ENCODE measurements at places on chromosomes 11 and 22.
A peak's percentile ranks its signal among the peaks of the same experiment; 100 is the strongest.

GRCh38 chr22:22450343-22450839 lies 58.2 kb downstream of the ZNF280B start:
- DNase-seq, result peak; percentile 55

GRCh38 chr11:35919244-35919643 lies 24.6 kb upstream of the LDLRAD3 start:
- DNase-seq, result no peak

DNA sequence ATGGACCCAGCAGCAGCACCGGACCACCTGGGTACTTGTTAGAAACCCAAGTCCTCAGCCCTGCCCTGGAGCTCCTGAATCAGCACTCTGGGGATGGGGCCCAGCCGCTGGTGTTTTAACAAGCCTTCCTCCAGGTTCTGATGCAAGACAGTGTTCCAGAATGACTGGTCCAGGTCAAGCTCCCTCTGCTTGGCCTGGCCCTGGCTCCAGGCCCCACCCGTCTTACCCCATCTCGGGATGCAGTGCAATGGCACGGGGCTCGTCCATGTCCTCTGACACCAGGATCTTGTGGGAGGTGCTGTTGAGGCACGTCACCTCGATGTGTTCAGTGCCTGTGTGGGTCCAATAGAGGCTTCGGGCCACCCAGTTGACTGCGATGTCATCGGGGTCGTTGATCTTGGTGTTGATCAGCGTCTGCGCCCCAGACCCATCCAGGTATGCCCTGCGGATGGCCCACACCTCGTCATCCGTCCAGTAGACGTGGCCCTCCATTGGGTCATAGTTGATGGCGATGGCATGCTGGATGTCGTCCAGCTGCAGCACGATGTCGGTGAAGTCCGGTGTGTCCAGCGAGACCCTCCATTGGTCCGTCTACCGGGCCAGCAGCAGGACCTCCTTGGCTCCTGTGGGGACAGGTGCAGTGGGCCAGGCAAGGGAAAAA lies 140.3 kb downstream of the CRYBB2 start:
- no peak for DNase-seq

- no peak for DNase-seq
These were observed 239.7 kb downstream of the BRD1 start for GRCh38 chr22:49587987-49588386.

GRCh38 chr11:19244621-19245020 lies 3.9 kb upstream of the E2F8 start:
- DNase-seq, result no peak

- no peak for DNase-seq
These were observed 216.5 kb downstream of the NAV2 start for GRCh38 chr11:19929147-19929546.

- DNase-seq, result no peak
These were observed 61.8 kb downstream of the PIK3C2A start for GRCh38 chr11:17145972-17146371.

- DNase-seq, result no peak
These were observed 780 bp downstream of the TRIM44 start for GRCh38 chr11:35663408-35663702.

- no peak for DNase-seq
These were observed 147.8 kb upstream of the NECTIN1 start for GRCh38 chr11:119876841-119877240.

- DNase-seq, result no peak
These were observed 8.9 kb upstream of the PELI3 start for GRCh38 chr11:66457826-66458225.

DNA sequence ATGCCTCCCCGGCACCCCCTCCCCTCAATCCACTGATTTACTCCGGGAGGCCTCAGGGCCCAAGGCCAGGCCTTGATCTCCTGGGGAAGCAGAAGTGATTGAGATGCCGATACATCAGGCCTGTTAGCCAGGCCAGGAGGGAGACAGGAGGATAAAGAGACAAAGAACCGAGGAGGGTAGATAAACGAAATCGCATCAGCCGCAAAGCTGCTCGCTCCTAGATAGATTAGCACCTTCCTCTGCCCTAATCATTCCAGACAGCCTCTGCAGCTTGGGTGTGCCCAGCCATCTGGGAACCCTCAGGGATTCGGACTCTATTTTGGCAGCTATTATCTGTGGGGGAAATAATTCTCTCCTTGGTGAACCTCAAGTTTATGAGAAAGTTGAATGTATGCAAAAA lies 121.2 kb downstream of the ABTB2 start:
- no peak for DNase-seq

DNA sequence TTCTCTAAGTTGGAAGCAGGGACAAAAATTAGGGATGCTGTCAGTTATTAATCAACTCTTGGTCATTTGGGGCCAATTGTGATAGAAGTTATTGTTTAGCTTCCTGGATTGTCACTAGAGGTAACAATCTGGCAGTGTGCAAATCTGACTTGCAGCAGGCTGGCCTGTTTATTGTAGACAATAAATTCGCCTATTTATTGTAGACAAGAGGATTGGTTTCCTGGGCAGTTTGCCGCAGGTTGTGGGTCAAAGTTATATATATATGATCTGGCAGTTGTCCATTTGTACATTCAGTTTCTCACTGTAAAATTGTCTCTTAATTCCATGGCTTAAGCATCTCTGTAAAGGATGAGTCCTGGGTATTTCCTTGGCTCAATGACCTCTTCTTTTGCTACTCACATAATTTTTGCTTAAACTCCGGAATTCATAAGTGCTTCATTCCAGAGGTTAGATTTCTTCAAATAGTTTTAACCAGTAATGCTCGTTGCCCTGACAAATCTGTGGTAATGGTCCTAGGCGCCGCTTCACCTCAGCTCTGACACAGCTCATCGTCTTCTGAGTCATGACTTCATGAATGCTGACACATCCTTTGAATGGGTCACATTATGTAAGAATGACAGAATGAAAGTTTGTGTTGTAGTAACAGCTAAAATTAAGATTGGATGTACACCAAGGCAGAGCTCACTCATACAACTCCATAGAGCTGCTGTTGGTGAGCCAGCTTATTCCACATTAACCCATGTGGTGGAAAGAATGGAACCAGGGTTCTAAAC lies 7.8 kb upstream of the MMP3 start:
- DNase-seq, result no peak

GRCh38 chr11:120465921-120466534 lies 45.5 kb upstream of the GRIK4 start:
- no peak for DNase-seq

DNA sequence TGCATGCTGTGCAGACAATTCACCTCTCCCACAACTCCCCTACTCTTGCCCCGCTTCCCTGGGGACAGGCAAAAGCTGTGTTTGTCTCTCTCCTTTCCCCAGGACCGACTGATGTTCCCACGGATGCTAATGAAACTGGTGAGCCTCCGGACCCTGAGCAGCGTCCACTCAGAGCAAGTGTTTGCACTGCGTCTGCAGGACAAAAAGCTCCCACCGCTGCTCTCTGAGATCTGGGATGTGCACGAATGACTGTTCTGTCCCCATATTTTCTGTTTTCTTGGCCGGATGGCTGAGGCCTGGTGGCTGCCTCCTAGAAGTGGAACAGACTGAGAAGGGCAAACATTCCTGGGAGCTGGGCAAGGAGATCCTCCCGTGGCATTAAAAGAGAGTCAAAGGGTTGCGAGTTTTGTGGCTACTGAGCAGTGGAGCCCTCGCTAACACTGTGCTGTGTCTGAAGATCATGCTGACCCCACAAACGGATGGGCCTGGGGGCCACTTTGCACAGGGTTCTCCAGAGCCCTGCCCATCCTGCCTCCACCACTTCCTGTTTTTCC lies 1.4 kb upstream of the MADD start:
- no peak for DNase-seq

GRCh38 chr22:21582801-21583740 lies 15.6 kb downstream of the UBE2L3 start:
- DNase-seq, result no peak

- no peak for DNase-seq
These were observed 15.3 kb downstream of the PARVA start for GRCh38 chr11:12392672-12393071.

- DNase-seq, result no peak
These were observed 110.7 kb downstream of the MIAT start for GRCh38 chr22:26768156-26768515.

DNA sequence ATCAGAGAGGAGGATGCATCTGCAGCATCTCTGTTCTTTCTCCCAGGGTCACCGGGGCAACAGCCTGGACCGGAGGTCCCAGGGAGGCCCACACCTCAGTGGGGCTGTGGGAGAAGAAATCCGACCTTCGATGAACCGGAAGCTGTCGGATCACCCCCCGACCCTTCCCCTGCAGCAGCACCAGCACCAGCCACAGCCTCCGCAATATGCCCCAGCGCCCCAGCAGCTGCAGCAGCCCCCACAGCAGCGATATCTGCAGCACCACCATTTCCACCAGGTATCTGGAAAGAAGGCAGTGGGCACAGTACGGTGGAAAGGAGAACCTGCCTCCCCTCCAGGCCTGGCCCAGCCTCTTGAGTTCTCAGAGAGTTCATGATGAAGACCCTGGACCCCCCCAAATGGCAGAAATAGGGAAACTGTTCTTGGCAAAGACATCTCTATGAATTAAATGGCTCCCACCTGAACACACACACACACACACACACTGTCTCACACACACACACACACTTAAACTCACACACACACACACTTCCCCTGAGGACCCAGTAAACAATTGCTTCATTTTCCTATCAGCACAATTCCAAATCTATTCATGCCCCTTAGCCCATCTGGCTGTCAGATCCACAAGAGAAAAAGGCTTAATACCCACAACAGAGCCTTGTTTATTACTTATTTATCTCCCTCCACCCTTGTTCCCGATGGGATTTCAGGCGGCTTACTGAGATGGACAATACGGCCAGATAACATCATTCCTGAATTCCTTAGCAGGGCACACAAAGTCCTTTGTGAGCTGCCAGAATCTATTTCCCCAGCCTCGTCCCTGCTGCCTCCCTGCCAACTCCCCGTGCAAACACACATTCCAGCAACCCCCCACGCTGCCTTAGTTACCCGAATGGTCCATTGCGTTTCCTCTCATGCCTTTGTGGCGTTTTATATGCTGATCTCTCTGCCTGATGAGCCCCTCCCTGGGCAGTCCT lies 8.1 kb downstream of the TMA7B start:
- no peak for DNase-seq

GRCh38 chr11:12411806-12412727 lies 34.7 kb downstream of the PARVA start:
- DNase-seq, result no peak

- no peak for DNase-seq
These were observed 13.3 kb downstream of the B3GAT1 start for GRCh38 chr11:134398644-134399292.

DNA sequence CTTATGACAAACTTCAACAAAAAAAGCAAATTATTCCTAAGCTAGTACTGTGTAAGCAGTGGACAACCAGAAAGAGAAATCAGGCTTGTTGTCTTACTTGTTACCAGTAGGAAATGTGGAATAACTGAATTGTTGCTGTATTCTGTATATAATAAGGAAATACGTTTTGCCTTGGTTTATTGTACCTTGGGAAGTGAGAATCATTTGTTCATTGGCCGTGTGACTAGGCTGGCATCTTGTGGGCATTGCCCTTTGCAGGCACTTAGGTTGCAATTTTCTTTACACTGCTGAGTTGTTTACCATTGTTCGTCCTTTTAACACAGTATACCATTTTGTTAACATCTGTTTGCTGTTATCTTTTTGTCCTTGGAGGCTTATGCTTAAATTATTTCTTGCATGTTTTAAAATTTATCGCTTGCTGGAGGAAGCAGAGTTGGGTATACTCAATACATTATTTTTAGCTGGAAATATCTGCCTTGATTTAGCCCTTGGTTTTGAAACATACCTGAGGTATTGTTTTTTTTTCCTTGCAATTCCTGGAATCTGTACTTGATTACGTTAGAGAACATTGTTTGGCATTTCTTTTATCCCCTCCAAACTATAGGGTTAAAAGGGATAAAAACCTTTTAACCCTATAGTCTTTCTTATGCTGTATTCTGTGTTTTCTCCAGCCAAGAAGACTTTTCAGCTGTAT lies 109.3 kb downstream of the DDX10 start:
- DNase-seq, result no peak

- DNase-seq, result no peak
These were observed 243 bp upstream of the SYT9 start for GRCh38 chr11:7251487-7251835.

GRCh38 chr11:1746511-1746931 lies 3.9 kb downstream of the IFITM10 start:
- no peak for DNase-seq

DNA sequence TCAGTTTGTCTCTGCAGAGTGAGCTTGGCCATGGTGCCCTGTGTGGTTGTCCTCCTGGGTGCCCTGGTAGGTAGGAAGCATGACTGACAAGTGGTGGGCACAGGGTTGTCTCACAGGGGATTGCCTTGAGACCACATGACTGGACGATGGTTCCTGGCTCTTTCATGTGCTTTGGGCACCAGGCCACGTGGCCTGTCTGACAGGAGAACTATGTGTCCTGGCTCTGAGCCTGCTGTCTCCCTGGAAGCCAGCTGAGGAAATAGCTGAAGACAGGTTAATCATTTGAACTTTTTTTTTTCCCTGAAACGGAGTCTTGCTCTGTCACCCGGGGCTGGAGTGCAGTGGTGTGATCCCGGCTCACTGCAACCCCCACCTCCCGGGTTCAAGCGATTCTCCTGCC lies 93.2 kb downstream of the LDLRAD3 start:
- no peak for DNase-seq

DNA sequence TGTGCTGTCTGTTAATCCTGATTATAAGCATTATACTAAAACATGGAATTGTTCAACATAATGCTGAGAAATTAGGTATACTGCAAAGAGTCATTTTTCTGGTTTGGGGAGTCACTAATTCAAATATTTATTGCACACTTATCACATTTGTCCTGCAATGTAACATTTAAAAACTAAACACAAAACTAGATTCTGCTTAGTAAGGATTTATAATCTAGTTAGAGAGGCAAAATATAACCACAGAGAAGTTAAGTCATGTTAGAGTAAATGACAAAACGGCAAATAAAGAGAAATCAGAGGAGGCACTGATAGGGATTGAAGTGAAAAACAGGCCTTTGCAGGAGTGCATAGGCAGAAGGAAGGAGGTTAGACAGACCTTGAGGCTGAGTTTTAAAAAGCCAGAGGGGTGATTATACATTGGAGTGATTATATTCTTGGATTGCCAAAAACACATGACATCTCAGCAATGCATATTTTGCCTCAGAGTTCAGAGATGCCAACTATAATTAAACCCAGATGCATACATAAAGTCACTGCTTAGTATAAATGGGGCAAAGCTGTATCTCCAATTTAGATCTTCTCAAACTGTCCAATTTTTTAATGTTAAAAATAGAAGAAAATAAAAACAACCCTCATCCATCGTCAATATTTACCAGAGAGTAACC lies 49.7 kb downstream of the CCDC34 start:
- no peak for DNase-seq

All from GM12878 (cell line).